ENCODE measurements at places on chromosomes 5 and 9. TPM values are rescaled to one million over a fixed set of nuclear protein-coding genes. Genes with fewer than 3 reads are reported as not detected.

GRCh38 chr5:160923411-160923810 lies 71.4 kb upstream of the ATP10B start:
- no peaks in the 10 kb centered on the region for H3K36me3 ChIP-seq
- peak overlapping the region; percentile 85 for H3K27ac ChIP-seq
- no peak for DNase-seq
- no peak overlapping the region for H3K4me3 ChIP-seq
- no peaks in the 10 kb centered on the region for H3K27me3 ChIP-seq

DNA sequence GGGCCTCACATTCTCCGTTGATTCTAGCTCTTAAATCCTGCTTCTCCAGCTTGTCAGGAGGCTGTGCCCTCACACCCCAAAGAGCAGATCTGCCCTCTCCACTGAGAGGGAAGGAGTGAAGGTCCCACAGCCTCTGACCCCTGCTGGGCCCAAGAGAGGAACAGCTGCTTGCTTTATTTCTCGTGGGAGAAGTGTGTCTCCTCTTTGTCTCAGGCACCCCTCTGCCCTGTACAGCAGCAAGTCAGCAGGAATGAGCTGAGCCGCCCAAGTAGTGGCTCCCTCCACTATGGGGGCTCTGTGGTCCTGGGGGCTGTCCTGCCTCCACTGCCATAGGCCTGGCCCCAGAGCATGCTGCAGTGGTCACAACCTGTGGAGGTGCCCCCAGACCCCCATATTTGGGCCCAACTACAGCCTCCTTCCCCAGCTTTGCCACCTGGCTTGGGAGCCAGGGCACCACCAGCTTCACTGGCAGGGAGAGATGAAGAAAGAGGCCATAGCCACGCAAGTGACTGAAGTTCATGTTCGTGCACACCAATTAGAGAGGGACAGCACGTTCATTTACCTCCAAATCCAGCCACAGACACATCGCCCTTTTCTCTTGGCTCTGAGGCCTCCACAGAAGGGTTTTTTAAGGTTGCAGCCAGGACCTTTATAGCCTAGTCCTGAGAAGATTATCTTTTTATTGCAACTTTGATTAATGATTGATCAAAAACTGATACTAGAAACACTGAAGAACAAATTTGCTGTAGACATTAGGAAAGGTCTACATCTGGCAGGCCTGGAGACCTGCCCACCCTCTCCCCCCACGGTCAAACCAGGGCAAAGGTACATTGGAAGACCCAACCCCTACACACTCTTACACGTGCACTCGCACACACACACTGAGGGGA lies 27.5 kb downstream of the IRF1 start:
- H3K27me3 ChIP-seq, result no peaks in the 10 kb centered on the region
- no peaks in the 10 kb centered on the region for H3K36me3 ChIP-seq
- no peak overlapping the region for H3K27ac ChIP-seq
- H3K4me1 ChIP-seq, result no peaks in the 10 kb centered on the region

DNA sequence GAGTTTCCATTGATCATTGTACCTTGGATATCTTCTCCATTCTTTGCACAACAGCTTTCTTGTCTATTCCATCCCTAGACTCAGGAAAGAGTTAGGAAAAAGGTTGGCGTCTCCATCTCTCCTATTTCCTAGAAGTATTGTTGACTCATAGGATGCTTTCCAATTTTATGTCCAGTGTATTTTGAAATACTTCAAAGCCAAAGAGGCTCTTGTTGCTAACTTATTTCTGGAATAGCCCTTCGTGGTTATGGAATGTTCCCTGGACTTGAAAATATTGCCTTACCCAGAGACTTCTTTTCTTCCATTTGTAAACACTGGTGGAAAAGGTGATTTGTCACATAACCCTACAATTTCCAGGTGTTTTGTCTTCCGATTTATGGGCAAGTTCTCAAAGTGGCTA lies 402.3 kb upstream of the ZNF608 start:
- H3K27ac ChIP-seq, result no peak overlapping the region
- H3K36me3 ChIP-seq, result no peaks in the 10 kb centered on the region
- no peak overlapping the region for H3K4me3 ChIP-seq
- no peaks in the 10 kb centered on the region for H3K27me3 ChIP-seq
- H3K4me1 ChIP-seq, result no peaks in the 10 kb centered on the region

DNA sequence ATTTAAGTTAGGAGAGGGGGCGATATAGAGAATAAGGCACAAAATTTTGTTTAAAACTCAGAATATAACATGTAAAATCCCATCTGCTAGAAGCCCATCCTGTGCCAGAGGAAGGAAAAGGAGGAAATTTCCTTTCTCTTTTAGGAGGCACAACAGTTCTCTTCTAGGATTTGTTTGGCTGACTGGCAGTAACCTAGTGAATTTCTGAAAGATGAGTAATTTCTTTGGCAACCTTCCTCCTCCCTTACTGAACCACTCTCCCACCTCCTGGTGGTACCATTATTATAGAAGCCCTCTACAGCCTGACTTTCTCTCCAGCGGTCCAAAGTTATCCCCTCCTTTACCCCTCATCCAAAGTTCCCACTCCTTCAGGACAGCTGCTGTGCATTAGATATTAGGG lies 18.3 kb downstream of the MOCS2 start:
- DNase-seq, result no peak
- no peak overlapping the region for H3K27ac ChIP-seq
- H3K36me3 ChIP-seq, result no peaks in the 10 kb centered on the region
- H3K4me3 ChIP-seq, result no peak overlapping the region
- H3K27me3 ChIP-seq, result no peaks in the 10 kb centered on the region
- no peaks in the 10 kb centered on the region for H3K4me1 ChIP-seq

The IFNA21 gene
- not detected for polyA plus RNA-seq

DNA sequence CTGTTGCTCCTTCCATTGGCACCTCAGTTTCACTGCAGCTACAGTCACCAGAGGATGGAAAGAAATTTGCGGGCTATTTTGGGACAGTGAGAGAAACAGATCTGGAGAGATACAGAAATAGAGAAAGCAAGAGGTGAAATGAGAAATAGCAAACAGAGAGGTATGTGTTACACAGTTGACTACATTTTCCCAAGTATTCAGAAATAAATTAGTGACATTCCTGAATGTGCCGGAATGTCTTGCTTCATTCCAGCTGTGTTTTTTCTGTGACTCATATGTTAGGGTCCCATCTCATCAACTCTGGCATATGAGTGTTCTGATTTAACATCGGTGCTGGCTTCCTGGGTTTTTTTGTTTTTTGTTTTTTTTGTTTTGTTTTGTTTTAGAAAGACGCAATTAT lies 63.8 kb upstream of the ZNF462 start:
- H3K36me3 ChIP-seq, result no peaks in the 10 kb centered on the region
- H3K27me3 ChIP-seq, result no peaks in the 10 kb centered on the region
- no peaks in the 10 kb centered on the region for H3K4me1 ChIP-seq
- no peak for DNase-seq
- no peak overlapping the region for H3K4me3 ChIP-seq

The RFK gene
- 5.8 TPM for polyA plus RNA-seq

The C9orf50 gene
- polyA plus RNA-seq, result not detected

- H3K4me3 ChIP-seq, result no peak overlapping the region
- no peak overlapping the region for H3K27ac ChIP-seq
Observed at GRCh38 chr9:20379804-20380225, 242.5 kb downstream of the MLLT3 start.

GRCh38 chr9:110104261-110104809 lies 103.6 kb downstream of the C9orf152 start:
- no peaks in the 10 kb centered on the region for H3K27me3 ChIP-seq
- no peaks in the 10 kb centered on the region for H3K36me3 ChIP-seq
- no peak overlapping the region for H3K27ac ChIP-seq
- no peaks in the 10 kb centered on the region for H3K4me1 ChIP-seq
- DNase-seq, result no peak

The NUDT12 gene
- polyA plus RNA-seq, result 13.5 TPM

GRCh38 chr9:90307891-90308290 lies 334.7 kb downstream of the DIRAS2 start:
- no peaks in the 10 kb centered on the region for H3K27me3 ChIP-seq
- no peak for DNase-seq
- no peaks in the 10 kb centered on the region for H3K4me1 ChIP-seq
- H3K4me3 ChIP-seq, result no peak overlapping the region
- H3K27ac ChIP-seq, result no peak overlapping the region
- H3K36me3 ChIP-seq, result no peaks in the 10 kb centered on the region

GRCh38 chr5:171724468-171725204 lies 61.0 kb upstream of the SMIM23 start:
- no peak overlapping the region for H3K4me3 ChIP-seq
- no peak for DNase-seq
- H3K27ac ChIP-seq, result no peak overlapping the region
- no peaks in the 10 kb centered on the region for H3K36me3 ChIP-seq

The C9orf43 gene
- 0.68 TPM for polyA plus RNA-seq

DNA sequence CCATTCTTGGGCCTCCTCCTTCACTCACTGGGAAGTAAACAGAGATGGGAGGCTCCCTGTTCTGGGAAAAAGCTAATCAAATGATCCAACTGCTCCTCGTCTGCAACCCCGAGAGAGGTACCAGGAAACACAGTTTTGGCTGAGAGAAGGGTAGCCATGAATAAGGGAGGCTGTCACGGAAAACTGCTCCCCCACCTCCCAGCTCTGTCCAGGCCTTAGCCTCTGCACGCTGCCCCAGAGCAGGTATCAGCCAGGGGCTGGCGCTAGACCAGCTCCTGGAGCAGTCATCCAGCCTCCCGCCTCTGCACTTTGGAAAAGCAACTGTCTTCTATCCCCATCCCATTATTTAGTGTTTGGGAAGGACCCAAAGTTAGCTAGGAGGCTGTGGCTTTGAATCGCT lies 266.1 kb downstream of the NDUFS4 start:
- H3K4me3 ChIP-seq, result no peak overlapping the region
- H3K4me1 ChIP-seq, result no peaks in the 10 kb centered on the region
- H3K36me3 ChIP-seq, result no peaks in the 10 kb centered on the region
- no peak for DNase-seq
- no peaks in the 10 kb centered on the region for H3K27me3 ChIP-seq

The OGN gene
- 1.4 TPM for polyA plus RNA-seq

GRCh38 chr5:178224403-178224802 lies 8.2 kb downstream of the PHYKPL start:
- H3K27ac ChIP-seq, result no peak overlapping the region
- H3K27me3 ChIP-seq, result no peaks in the 10 kb centered on the region
- no peak for DNase-seq
- H3K36me3 ChIP-seq, result no peaks in the 10 kb centered on the region
- no peak overlapping the region for H3K4me3 ChIP-seq

The RASGEF1C gene
- 0.38 TPM for polyA plus RNA-seq

DNA sequence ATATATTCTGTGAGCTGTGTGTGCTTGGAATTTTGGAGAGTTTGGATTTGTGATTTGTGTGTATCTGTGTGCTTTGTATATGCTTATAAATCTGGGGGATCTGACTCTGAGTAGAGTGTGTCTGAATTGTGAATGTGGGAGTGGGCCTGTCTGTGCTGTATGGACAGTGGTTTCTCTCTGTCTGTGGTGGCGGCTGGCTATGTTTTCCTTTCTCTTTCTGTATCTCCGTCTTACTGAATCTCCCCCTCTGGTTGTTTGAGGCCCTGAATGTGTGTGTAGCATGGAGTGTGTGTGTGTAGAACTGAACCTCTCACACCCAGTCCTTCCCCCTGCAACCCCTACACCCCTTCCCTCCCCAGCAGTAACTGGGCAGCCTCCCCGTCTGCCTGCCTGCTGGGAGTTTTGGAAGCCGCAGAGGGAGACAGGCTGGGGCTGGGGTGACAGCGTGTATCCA lies 4.7 kb downstream of the CXXC5 start:
- no peaks in the 10 kb centered on the region for H3K27me3 ChIP-seq
- no peak for DNase-seq
- peak overlapping the region; percentile 96 for H3K27ac ChIP-seq
- H3K4me3 ChIP-seq, result peak overlapping the region; percentile 98

- H3K36me3 ChIP-seq, result no peaks in the 10 kb centered on the region
- no peak for DNase-seq
- no peak overlapping the region for H3K27ac ChIP-seq
- H3K4me1 ChIP-seq, result no peaks in the 10 kb centered on the region
- H3K27me3 ChIP-seq, result no peaks in the 10 kb centered on the region
Observed at GRCh38 chr5:9605041-9605838, 24.9 kb downstream of the TAS2R1 start.

The BHMT2 gene
- 2.8 TPM for polyA plus RNA-seq

DNA sequence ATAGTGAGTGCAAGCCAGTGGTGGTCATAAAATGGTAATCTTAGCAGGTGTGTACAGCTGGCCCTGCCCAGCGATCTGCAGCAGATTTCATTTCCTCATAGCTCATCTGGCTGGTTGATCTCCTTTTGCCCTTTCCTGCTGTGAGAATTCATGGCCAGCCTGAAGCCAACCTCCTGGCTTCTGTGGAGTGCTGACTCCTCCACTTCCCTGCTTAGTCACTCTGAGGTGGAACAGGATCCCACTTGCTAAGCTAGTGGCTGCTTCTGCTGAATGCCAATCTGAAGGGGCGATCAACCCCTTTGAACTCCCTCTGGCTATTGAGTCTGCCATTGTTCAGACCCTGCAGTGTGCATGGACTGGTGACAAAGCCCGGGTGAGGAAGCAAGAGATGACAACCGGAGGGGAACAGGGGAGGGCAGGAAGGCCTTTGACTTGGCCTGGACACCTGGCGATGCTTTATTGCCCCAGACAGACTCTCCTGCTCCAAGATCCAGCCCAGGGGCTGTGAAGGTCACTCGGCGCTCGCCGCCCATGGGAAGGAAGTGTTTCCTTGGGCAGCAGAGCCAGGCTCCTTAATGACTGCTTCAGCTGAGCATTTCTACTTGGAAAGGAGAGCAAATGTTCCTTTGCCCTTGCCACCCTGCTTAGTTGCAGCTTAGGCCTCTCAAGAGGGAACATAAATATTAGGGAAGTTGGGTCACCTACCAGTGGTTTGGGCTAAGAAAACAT lies 341.1 kb downstream of the ZSWIM6 start:
- no peak overlapping the region for H3K27ac ChIP-seq
- DNase-seq, result no peak
- H3K36me3 ChIP-seq, result no peaks in the 10 kb centered on the region

DNA sequence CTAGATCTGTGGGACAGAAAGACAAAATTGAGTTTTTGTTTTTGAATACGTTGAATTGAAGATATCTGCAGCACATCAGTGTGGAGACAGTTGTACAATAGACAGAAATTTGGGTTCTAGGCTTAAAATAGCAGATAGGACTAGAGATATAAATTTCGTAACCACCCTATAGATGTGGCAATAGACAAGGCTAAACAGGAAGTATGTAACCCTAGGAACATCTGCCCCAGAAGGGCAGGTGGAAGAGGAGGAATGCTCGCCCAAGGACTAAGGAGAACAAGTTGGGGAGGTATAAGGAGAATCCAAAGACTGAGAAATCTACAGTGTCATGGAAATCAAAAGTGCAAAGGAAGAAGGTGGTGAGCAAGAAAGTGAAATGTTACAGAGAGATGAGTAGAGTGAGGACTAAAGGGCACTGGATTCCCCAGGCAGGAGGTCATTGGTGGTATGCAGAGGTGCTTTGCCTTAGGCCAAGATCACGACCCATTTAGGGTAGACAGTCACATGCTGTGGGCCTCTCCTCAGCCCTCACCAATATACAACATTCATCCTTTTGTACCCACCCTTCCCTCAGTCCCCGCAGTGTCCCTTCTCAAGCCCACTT lies 109.1 kb upstream of the ELL2 start:
- H3K27ac ChIP-seq, result no peak overlapping the region
- H3K4me3 ChIP-seq, result no peak overlapping the region
- H3K27me3 ChIP-seq, result no peaks in the 10 kb centered on the region

GRCh38 chr5:135456238-135457099 lies 4.3 kb upstream of the TIFAB start:
- no peaks in the 10 kb centered on the region for H3K27me3 ChIP-seq
- no peak overlapping the region for H3K27ac ChIP-seq
- no peaks in the 10 kb centered on the region for H3K36me3 ChIP-seq
- peak; percentile 27 for DNase-seq

The SAPCD2 gene
- 0.38 TPM for polyA plus RNA-seq

The SLC44A1 gene
- 7.0 TPM for polyA plus RNA-seq
